ENCODE measurements at places on chromosomes 6 and 20.

GRCh38 chr6:25944688-25945574, 14.4 kb upstream of the SLC17A2 start:
- no peak for DNase-seq

GRCh38 chr6:138620630-138621029, 121.3 kb upstream of the NHSL1 start:
- no peak for DNase-seq

DNA sequence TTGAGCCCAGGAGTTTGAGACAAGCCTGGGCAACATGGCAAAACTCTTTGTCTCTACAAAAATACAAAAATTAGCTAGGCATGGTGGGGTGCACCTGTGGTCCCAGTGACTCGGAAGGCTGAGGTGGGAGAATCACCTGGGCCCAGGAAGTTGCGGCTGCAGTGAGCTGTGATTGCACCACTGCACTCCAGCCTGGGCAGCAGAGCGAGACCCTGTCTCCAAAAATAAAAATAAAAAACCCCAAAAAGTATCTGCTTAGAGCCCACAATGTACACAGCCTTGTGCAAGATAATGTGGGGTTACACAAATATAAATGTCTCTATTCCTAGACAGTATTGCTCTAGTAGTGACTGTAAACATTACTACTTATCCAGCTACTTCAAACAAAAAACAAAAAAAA, 5.9 kb downstream of the ESF1 start:
- DNase-seq: no peak

DNA sequence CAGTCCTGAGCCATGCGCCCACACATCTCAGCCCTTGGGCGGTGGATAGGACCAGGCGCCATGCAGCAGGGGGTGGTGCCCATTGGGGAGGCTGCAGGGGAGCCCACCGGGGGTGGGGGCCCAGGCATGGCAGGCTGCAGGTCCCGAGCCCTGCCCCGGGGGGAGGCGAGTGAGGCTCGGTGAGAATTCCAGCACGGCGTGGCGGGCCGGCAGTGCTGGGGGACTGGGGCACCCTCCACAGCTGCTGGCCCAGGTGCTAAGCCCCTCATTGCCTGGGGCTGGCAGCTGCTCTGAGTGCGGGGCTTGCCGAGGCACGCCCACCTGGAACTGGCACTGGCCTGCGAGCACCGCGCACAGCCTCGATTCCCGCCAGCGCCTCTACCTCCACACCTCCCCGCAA, 21.6 kb upstream of the PRL start:
- no peak for DNase-seq
